Stimulated activated CD4-positive, alpha-beta T cell treated with anti-CD3 and anti-CD28 coated beads, Interleukin-12 subunit alpha, Interleukin-12 subunit beta, amount 100 ng/mL, for 48 hours (primary cell): ENCODE measurements at places on chromosomes 4 and X.

- DNase-seq = no peak
Measured at GRCh38 chr4:149553959-149554520, 261.6 kb downstream of the IQCM start.

- no peak for DNase-seq
Measured at GRCh38 chr4:136742333-136742732, 790.0 kb downstream of the PCDH18 start.

GRCh38 chr4:152666946-152667345, 12.9 kb downstream of the TMEM154 start:
- no peak for DNase-seq

- DNase-seq = no peak
Measured at GRCh38 chr4:166363198-166363597, 490.2 kb downstream of the TLL1 start.

DNA sequence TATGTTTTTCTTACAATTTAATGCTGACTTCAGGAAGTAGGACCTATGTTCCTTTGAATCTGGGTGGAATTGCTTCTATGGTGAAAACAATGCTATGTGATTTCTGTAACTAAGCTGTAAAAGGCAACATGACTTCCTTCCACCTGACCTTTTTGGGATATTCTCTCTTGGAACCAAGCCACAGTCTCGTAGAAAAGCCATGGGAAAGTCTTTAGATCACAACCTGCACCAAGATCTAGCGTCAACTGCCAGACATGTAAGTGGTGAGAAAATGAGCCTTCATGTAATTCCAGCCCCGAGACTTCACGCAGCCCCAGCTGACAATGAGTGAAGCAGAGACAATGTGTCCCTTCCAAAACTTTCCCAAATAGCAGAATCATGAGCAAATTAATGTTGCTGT, 297.0 kb upstream of the DCAF8L1 start:
- no peak for DNase-seq

DNA sequence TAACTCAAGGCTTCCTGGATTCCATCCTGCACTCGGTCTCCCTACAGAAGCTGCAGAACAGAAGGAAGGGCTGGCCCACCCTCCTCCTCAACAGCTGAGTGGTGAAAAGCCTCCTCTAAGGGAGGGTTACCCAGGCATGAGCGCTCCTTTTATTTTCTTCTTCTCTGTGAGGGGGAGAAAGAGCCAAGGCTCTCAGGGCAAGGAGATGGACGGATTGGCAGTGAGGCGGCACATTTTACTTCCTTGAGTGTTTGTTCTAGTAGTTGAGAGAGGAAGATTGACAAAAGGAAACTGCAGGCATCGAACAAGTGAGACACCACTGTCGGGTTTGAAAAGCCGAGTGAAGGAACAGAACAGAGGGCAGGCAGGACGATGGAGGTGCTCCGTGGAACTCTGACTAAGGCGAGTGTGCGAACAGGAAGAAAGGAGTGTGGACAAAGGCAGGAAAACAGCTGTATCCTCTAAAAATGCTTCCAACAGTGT, 38.4 kb upstream of the STS start:
- no peak for DNase-seq

DNA sequence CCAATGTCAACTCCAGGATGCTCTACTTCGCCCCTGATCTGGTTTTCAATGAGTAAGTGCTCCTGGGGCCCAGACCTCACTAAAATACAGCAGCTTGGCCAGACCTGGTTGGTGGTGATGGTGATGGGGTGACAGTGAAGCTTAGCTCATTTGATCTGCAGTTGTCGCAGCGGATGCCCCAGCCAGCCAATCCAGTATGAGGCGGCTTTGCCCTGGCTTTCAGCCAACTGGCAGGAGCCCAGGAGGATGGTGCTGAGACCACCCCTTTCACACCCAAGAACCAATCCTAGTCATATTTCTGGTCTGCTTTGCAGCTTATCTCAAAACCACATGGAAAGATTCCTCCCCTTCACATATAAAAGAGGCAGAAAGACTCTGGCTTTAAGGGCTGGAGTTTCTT, 173.8 kb downstream of the AR start:
- no peak for DNase-seq

- DNase-seq = no peak
Measured at GRCh38 chrX:100609591-100609990, 24.9 kb downstream of the TNMD start.

DNA sequence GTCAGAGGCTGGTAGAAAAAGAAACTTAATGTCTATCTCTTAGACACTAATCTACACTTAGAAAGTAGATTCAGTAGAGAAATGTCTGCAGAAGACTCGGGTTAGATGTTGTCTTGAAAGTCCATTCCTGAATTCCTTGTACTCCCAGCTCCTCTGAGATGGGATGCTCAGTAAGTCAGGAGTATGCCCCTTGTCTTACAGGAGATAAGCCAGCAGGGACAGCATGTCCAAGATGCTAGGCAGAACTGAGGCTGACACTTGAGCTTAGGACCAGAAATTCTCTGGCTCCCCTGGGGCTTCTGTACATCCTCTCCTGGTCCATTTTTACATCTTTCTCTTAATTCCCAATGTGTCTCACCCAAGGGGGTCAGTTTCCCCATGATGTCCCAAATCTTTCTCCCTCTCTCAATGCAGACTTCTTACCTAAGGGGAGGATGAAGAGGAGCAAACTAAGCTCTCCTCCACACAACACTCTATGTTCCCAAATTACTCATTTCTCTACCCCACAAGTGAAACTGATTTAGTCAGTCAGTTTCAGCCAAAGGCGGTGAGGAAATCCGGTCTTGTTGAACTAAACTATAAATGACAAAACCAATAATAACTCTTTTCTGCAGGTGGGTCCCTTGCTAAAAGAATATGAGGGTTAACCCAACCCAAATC, 558.2 kb upstream of the DIPK2B start:
- DNase-seq = no peak

DNA sequence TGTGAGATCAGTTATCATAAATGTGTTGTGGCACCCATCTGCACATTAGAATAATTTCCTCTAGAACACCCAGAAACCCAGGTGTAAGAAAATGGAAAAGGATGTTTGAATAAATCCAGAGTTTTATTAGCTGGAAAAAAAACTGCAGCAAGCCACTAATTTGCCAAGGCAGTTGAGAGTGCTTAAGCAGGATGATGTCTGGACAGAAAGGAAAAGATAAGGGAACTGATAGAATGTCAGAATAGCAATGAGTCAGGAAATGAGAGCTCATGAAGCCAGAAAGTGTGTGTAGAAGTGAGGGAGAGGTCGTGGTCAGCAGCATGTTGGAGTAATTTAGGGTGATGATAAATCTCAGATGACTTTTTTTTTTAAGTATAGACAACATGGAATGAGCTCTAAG, 15.2 kb upstream of the NEUROG2 start:
- DNase-seq = no peak

DNA sequence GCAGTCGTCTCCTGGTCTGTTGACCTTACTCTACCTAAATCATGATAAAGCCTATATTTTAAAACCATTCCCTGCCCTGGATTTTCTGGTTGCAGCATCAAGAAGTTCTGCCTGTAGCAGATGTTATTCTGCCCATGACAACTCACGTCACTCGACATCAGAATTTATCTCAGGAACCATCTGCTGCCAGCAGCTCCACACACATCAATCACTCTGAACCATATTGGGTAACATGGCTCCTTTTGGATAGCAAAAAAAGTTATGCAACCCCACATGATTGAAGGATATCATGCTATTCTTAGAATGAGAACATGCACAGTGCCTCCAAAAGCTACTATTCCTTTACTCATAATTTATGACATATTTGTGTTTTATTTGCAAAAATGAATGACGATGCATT, 341.4 kb downstream of the DHRSX start:
- DNase-seq = no peak

- no peak for DNase-seq
Measured at GRCh38 chr4:16237715-16238114, 11.4 kb upstream of the TAPT1 start.

DNA sequence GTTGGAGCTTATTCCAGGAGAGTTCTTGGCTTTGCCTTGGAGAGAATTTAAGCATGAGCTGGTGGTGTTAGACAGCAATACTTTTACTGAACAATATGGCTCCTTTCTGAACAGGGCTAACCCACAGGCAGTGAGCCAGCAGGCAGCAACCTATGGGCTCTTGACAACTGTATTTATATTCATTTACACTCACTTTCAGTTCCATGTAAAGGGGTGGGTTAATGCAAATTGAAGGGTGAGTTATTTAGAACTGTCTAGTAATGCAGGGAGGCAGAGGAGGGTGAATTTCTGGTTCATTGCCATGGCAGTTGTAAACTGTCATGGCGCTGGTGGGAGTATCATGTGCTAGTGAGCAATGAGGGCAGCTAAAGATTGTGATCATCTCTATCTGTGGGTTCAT, 15.7 kb downstream of the FOXR2 start:
- DNase-seq = no peak

GRCh38 chrX:54357414-54358377, at the start of gene WNK3:
WNK3 (minus strand) TSS chrX:54358046.
- peak; percentile 29 for DNase-seq

- DNase-seq = no peak
Measured at GRCh38 chr4:89316931-89317366, 9.3 kb upstream of the GPRIN3 start.

- DNase-seq = no peak
Measured at GRCh38 chr4:6938647-6939271, 29.1 kb downstream of the TBC1D14 start.

DNA sequence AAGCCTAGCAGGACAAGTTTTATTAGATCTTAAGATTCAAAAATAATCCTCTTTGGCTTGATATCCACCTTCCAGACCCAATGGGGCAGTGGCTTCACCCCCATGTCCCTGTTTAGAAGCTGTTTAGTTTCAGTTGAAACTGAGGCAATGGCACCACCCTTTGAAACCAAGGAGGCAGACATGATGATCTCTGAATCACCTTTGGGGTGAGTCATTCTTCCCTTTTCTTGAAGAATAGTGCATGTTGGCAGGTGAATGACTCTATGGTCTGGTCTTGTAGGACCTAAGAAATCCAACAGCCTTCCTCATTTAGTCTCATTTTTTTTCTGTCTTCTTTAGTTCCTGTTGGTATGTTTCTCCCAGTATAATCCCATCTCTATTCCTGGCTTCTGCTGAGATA, 29.5 kb upstream of the BMP15 start:
- no peak for DNase-seq

GRCh38 chrX:3362956-3363355, 16.5 kb upstream of the MXRA5 start:
- DNase-seq = no peak

- DNase-seq = no peak
Measured at GRCh38 chr4:76964769-76965168, 15.2 kb downstream of the SEPTIN11 start.

DNA sequence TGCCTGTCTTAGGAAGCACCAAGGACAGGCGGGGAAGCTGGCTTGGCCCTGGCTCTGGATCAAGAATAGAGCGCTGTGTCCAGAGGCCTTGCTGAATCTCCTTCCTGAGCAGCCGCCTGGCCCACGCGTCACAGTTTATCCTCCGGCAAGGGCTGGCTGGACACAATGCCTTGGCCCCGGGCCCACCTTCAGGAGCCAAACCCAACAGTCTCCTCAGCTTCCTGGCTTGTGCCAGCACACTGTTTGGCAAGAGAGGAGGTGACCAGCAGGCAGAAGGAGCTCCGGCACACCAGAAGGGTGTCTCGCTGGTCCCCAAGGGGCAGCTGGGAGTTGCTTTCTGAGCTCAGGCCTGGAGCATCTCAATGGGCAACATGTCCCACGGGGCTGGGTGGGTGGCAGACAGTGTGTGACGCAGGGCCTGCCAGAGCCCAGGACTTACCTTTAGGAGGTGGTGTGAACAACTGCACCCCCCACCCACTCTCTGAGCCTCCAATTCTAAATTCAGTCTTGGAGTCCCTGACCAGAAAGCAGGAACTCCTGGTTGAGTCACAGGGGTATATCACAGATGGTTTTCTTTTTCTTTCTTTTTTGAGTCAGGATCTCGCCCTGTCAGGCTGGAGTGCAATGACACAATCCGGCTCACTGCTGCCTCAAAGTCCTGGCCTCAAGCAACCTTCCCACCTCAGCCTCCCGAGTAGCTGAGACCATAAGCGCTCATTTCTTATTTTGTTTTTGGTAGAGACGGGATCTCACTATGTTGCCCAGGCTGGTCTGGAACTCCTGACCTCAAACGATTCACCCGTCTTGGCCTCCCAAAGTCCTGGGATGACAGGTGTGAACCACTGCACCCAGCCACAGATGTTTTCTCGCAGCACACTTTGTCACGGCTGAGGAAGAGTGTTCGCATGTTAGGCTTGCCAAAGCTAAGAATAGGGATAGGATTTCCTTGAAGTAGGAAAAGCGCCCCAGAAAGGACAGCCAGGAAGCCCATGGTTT, 361.2 kb downstream of the BCOR start:
- DNase-seq = no peak
